ENCODE measurements at places on chromosomes 1 and 21.

DNA sequence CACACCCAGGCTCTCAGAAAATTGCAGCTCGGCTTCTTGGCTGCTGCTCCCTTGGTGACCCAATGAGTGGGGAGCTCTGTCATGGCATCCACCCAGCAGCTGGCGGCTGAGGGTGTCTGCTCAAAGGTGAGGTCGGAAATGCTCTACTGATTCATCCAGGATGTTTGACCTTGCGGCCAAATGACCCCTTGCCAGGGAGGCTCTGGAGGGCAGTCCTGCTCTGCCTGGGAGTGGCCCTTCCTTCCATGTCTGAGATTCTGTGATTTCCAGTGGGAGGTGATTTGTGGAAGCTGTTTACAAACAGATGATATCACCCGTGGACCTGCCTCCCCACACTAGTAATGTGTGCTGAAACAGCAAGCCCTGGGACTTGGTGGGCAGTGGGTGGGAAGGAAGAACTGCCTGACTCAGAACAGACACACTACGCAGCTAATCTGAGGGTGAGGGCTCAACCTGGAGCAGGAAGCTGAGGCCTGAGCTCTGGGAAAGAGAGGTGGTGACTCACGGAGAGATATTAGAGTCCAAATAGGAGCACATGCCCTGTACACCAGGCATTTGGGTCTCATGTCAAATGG, 3.0 kb downstream of the CRCT1 start:
- DNase-seq = no peak

DNA sequence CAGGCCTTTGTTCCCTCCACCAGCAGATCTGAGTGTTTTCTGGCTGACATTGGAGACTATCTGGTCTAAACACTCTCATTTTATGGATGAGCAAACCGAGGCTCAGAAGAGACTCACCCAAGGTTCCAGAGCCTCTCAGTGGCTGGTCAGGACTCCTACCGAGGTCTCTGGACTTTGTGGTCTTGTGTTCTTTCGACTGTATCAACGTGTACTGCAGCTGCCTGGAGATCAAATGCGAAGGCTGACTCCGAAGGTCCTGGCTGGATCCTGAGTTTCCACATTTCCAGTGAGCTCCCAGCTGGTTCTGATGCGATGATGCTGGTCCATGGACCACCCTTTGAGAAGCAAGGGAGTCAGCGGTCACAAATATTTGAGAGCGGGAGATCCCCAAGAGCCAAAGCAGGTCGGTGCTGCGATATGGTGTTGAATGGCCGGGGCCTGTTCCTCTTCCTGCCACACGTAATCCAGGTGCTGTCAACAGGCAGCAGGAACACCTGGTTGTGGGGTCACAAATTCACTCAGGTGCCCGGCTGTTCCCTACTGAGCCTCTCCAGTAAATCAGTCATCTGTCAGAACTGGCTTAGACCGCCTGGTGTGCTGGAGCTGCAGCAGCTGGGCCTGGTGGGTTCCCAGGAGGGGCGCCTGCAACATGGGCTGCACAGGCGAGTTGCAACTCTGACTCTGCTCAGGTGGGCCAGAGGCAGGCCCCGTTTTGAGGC, 94.8 kb upstream of the USP24 start:
- no peak for DNase-seq

DNA sequence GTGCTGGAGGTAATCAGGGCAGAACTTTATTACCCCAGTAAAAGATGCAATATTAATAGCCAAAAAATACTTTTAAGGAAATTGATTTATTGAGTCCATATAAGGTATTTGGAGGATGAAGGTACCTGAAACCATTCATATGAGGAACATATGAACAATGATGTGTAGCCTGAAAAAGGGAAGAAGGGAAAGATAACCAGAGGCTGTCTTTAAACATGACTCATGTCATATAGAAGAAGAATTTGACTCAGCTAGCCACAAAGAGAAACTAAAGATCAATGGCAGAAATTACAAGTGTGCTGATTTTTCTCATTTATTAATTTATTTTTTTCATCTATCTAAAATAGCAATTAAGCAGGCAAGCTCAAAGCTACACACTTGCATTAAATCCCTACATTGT, 136.2 kb upstream of the DUSP10 start:
- DNase-seq = no peak

DNA sequence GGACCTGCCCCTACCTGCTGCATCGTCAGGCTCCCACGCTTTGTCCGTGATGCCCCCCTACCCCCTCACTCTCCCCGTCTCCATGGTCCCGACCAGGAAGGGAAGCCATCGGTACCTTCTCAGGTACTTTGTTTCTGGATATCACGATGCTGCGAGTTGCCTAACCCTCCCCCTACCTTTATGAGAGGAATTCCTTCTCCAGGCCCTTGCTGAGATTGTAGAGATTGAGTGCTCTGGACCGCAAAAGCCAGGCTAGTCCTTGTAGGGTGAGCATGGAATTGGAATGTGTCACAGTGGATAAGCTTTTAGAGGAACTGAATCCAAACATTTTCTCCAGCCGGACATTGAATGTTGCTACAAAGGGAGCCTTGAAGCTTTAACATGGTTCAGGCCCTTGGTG, 8.9 kb downstream of the SPATA46 start:
- no peak for DNase-seq

DNA sequence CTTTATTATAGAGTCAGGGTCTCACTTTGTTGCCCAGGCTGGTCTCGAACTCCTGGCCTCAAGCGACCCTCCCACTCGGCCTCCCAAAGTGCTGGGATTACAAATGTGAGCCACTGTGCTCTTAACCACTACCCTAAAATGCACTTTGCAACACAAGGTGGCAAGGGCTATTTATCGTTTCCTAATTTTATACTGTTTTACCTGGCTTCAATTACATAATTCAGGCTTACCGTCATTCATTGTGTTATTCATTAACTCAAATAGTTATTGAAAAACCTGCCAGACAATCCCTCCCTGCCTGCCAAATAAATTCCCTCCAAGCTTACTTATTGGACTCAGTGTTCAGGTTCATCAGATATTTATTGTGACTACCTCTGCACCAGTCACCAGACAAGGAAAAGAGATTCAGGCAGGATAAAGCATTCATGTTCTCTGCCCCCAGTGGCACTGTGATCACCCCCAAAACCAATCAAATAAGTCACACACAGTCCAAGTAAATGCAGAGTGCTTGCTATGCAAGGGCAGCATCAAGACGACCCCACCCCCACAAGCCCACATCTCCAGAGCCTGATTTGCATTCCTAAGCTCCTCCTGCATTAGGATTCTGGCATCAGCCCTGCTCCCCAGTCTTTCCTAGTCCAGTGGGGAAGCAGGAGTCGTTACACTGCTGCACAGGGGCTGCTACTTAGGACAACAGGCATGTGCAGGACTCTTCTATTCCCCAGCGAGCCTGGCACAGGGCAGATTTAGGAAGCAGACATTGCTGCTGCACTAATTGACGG, 8.1 kb downstream of the PAQR7 start:
- DNase-seq = no peak

Data from stimulated activated CD4-positive, alpha-beta T cell treated with anti-CD3 and anti-CD28 coated beads, Interleukin-2, amount 100 ng/mL, for 24 hours (primary cell).